ENCODE measurements at places on chromosomes 11 and 22. TPM values are rescaled to one million over a fixed set of nuclear protein-coding genes. Genes with fewer than 3 reads are reported as not detected.

The TP53I11 gene
- total RNA-seq: 36.9 TPM

The DEPDC7 gene
- total RNA-seq: not detected

The LRRC74B gene
- total RNA-seq: not detected

The MPPED1 gene
- total RNA-seq: under 0.01 TPM

The CDC42EP1 gene
- total RNA-seq: 42.1 TPM

The KRTAP5-10 gene
- not detected for total RNA-seq

The GDPD5 gene
- 43.8 TPM for total RNA-seq

The SORL1 gene
- 0.19 TPM for total RNA-seq

The CD248 gene
- total RNA-seq: 0.19 TPM

The RIBC2 gene
- total RNA-seq: not detected

The OR51B4 gene
- not detected for total RNA-seq

The OR56B1 gene
- total RNA-seq: not detected

The TCN1 gene
- 0.10 TPM for total RNA-seq

The TSKU gene
- total RNA-seq: 20.6 TPM

The KCNJ11 gene
- 0.19 TPM for total RNA-seq

The BTBD18 gene
- total RNA-seq: not detected

The PDGFB gene
- total RNA-seq: 148 TPM

The HOATZ gene
- not detected for total RNA-seq

The PGR gene
- not detected for total RNA-seq

The TSSK2 gene
- total RNA-seq: not detected

The OR5J2 gene
- total RNA-seq: not detected

All from vein endothelial cell (primary cell).